Globus pallidus (tissue), 1 donor: ENCODE measurements at places on chromosomes 7 and 10.

DNA sequence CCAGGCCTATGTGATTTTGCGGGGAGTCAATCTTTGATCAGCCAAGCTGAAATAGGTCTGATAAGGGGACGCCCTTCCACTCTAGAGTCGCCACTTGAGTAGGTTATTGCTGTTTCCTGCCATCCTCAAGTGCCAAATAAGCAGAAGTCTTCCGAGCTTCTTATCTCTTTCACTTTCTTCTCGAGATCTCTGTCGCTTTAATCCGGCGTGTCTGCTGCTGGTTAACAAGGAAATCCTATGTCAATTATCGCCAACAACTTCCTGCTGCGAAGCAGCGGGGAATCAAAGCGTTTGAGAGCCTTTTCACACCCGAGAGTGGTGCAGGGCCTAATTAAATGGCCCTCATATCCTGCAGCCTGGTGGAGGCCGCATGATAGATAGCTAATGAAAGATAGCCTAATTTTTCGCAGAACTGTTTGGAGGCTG, 215.9 kb downstream of the RAB11FIP2 start:
- no peak for DNase-seq

- DNase-seq: no peak
Measured at GRCh38 chr7:102988631-102989560, 76.1 kb downstream of the LRRC17 start.

DNA sequence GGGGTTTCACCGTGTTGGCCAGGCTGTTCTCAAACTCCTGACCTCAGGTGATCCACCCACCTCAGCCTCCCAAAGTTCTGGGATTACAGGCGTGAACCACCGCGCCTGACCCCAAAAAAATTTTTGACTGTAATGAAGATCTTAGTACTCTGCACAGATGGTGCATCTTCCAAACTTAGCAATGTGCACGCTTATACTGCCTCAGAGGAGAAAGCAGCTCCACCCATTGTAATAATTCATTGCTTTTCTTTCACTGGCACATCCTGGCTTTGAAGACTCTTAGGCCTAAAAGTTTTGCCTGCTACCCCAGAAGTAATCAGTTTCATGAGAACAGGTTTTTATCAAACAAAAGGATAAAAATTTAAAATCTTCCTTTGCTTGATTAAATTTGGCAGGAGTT, 52.1 kb upstream of the OIT3 start:
- DNase-seq: no peak

DNA sequence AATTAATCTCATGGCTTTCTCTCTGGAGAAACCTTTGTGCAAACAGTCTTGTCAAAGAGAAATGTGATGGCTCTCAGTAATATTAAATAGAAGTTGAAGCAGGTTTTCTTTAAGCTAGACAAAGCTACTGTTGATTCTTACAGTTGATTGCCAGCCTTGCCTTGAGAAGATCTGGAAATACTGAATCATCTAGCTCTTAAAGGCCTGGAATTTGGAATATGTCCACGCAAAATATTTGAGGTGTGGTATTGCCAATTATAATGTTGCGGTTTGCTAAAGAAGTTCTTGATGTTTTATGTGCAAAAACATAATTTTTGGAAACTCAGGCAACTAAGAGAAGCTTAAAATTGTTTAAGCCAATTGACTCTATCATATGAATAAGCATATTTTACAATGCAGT, 371.9 kb downstream of the PHF14 start:
- no peak for DNase-seq

DNA sequence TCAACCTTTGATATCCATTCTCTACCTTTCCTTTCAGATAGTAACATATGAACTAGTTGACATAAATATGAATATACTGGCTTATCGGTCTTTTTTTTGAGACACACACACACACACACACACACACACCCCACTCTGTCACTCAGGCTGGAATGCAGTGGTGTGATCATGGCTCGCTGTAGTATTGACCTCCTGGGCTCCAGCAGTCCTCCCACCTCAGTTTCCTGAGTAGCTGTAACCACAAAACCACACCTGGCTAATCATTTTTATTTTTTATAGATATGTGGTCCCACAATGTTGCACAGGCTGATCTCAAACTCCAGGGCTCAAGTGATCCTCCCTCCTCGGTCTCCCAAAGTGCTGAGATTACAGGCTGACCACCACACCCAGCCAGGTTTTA, 14.2 kb upstream of the NT5C3A start:
- no peak for DNase-seq

GRCh38 chr10:47457826-47458225, 26.1 kb downstream of the ANXA8 start:
- no peak for DNase-seq

GRCh38 chr10:111338805-111339204, 262.0 kb downstream of the ADRA2A start:
- no peak for DNase-seq

DNA sequence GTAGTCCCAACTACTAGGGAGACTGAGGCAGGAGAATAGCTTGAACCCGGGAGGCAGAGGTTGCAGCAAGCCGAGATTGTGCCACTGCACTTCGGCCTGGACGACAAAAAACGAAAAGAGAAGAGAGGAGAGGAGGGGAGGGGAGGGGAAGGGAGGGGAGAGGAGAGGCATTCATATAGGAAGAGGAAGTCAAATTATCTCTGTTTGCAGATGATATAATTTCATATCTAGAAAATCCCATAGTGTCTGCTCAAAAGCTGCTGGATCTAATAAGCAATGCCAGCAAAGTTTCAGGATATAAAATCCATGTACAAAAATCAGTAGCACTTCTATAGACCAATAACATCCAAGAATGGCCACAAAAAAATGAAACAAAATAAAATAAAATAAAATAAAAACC, 120.3 kb downstream of the LMBR1 start:
- DNase-seq: no peak

DNA sequence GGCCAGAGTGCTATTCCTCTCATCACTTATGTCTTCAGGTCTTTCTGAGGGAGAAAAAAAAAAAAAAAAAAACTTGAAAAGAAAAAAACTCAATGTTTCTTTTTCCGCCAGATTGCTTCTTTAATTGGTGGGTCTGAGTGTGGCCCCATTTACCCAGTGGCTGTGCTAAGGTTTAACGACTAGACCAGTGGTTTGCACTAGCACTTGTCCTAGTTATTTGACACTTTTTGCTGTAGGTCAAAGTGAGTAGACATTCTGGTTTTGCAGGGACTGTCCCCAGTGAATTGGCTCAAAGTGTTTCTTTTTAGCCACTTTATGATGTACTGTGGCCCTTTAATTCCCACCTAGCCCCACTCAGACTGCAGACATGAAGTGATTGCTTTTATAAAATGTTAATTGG, 273.3 kb downstream of the PTEN start:
- DNase-seq: no peak

DNA sequence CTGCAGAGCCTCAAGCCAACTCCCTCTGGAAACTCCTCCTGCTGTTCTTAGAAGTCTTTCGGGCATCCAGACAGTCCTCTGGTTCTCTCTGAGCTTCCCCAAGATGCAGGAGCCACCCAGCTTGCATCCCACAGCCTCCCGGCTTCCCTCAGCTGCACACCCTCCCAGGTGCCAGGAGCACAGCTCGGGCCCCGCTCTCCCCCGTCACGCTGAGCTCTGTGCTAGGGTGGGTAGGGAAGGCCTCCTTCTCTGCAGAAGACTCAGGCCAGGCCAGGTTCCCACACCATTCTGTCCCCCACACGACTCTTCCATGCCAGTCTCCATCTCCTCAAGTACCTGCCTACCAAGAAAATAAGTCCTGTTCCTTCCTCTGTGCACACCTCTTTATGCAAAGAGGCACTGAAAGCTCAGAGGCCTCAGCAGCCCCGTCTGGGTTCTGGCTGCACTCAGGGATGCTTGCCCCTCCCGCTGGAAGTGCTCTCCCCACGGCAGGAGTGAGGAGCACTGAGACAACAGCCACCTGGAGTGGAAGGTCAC, 537.1 kb downstream of the PTPRN2 start:
- DNase-seq: no peak

- no peak for DNase-seq
Measured at GRCh38 chr7:79868010-79868409, 266.6 kb upstream of the GNAI1 start.

DNA sequence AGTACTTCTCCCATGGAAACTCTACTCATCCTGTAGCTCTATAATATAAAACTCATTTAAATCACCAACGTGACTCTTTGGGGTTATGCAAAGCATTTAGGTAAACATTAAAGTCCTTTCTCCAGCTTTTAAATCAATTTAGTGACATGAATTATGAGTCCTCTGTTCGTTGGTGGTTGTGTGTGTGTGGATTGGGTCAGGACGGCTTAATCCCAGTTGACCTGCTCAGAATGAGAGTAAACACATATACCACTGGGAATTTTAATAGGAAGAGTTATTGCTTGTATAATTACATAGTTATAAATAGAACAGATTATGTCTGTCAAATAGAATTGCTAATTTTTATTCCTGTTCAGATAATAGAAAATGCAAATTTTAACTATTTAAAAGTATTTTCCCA, 30.7 kb upstream of the ADCY1 start:
- DNase-seq: no peak
